ENCODE measurements at places on chromosomes 5 and 9. TPM values are rescaled to one million over a fixed set of nuclear protein-coding genes. Genes with fewer than 3 reads are reported as not detected.

GRCh38 chr5:126615286-126615685, 14.5 kb downstream of the PHAX start:
- no peak overlapping the region for H3K4me3 ChIP-seq
- DNase-seq, result no peak
- no peaks in the 10 kb centered on the region for H3K27me3 ChIP-seq
- H3K27ac ChIP-seq, result no peak overlapping the region
- H3K36me3 ChIP-seq, result peaks cover 21% of the 10 kb centered on the region

Gene PPP3R2
- 0.27 TPM for total RNA-seq

- H3K4me3 ChIP-seq, result no peak overlapping the region
- no peaks in the 10 kb centered on the region for H3K27me3 ChIP-seq
- H3K27ac ChIP-seq, result no peak overlapping the region
- DNase-seq, result no peak
- H3K36me3 ChIP-seq, result no peaks in the 10 kb centered on the region
These were observed 14.7 kb downstream of the FGF18 start for GRCh38 chr5:171433982-171434676.

GRCh38 chr9:137306066-137306849, 4.2 kb upstream of the NRARP start:
- no peaks in the 10 kb centered on the region for H3K36me3 ChIP-seq
- no peak for DNase-seq
- no peak overlapping the region for H3K4me3 ChIP-seq

DNA sequence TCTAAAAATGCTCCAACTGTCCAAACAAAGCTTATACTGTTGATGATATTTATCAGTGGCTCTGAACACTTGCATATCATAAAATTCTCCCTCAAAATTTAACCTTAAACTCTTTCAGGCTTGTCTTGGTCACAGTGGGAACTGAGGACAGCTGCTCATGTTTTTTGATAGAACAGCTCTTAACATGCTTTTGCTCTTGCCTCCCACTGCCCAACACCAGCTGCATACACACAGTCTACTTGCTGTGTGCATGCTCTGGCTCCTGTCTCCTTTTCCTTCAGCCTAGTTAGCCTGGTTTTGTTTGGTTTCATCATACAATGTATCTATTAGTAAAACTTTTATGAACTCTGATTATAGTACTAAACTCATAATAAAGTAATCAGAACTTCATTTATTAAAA, 64.6 kb downstream of the GHR start:
- no peaks in the 10 kb centered on the region for H3K27me3 ChIP-seq
- H3K4me1 ChIP-seq, result no peaks in the 10 kb centered on the region
- H3K36me3 ChIP-seq, result no peaks in the 10 kb centered on the region
- DNase-seq, result no peak
- H3K4me3 ChIP-seq, result no peak overlapping the region

GRCh38 chr5:103260951-103261350, 2.4 kb downstream of the MACIR start:
- H3K36me3 ChIP-seq, result no peaks in the 10 kb centered on the region
- H3K4me1 ChIP-seq, result peaks cover 21% of the 10 kb centered on the region
- no peak overlapping the region for H3K27ac ChIP-seq
- no peaks in the 10 kb centered on the region for H3K27me3 ChIP-seq

- no peak overlapping the region for H3K27ac ChIP-seq
- no peaks in the 10 kb centered on the region for H3K27me3 ChIP-seq
- H3K4me3 ChIP-seq, result no peak overlapping the region
- no peaks in the 10 kb centered on the region for H3K4me1 ChIP-seq
- H3K36me3 ChIP-seq, result no peaks in the 10 kb centered on the region
These were observed 204.8 kb upstream of the HAPLN1 start for GRCh38 chr5:83925321-83925954.

DNA sequence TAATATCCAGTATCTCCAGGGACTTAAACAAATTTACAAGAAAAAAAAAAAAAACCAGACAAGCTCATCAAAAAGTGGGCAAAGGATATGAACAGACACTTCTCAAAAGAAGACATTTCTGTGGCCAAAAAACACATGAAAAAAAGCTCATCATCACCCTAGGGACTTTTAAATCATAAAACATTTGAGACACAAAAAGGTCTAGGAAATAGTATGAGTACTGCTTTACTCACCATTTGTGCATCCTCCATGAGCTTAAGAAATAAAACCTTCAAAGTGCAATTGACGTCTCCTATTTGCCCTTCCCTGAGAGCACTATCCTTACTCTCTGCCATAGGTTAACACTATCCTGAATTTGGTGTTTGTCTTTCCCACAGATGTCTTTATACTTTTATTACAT, 193.7 kb upstream of the NREP start:
- no peak overlapping the region for H3K4me3 ChIP-seq
- no peak for DNase-seq
- H3K27ac ChIP-seq, result no peak overlapping the region

Gene FOXD1
- total RNA-seq, result 0.38 TPM

DNA sequence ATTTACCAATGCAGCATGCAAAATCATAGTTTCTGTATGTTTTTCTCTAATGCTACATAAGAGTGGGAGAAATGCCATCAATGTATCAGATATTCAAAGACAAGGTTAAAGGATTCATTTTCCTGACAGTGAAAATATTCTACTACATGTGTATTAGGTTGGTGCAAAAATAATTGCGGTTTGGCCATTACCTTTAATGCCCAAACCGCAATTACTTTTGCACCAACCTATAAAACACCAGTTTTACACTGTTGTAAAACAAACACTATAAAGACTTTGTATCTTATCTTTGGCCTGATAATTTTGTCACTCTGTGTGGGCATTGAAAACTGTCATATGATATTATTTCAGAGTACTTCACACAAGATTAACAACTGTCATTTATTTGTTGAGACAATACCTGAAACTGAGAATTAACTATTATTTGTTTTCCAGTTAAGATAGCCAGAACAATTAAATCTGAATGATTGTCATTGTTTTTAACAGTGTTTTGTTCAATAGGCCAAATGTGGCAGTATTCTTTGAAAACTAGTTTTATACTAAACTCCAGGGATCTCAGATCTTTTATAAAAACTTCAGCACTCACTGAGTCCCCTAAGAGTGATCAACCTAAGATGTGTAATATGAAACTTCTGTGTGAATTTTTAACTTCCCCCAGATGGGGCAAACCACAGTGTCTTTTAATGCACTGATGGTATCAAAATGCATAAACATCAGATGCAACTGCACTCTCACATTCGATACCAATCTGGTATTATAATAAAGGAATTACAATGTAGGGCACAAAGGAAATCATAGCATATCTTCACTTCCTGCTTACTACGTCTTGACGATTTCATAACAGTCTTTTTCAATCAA, 53.8 kb upstream of the FBN2 start:
- H3K4me1 ChIP-seq, result no peaks in the 10 kb centered on the region
- H3K27ac ChIP-seq, result no peak overlapping the region
- H3K27me3 ChIP-seq, result no peaks in the 10 kb centered on the region
- no peak overlapping the region for H3K4me3 ChIP-seq
- no peak for DNase-seq
- H3K36me3 ChIP-seq, result no peaks in the 10 kb centered on the region

DNA sequence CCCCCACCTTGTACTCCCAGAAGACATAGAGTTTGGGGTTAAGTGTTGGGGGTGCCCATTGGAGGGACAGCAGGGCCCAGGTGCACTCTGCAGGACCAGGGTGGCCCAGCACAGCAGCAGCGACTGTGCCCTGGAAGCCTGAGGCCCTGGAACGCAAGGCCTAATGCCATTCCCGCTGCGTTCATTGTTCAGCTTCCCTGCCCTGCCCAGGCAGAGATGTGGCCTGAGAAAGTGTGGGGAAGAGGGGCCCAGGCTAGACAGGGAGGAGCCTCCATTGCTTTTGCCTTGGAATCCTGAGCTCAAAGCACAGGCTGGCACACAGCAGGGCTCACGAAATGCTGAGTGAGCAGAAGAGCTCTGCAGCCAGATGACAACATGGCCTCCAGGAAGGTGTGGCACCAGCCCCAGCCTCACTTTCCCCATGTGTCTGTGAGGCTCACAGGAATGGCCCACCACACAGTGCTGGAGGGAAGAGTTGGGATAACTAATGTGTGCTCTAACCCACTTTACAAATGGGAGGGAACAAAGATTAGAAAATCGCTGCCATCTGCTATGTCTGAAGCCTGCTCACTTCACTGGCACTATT, 19.4 kb downstream of the S1PR3 start:
- no peak overlapping the region for H3K4me3 ChIP-seq
- H3K36me3 ChIP-seq, result no peaks in the 10 kb centered on the region
- no peaks in the 10 kb centered on the region for H3K4me1 ChIP-seq

DNA sequence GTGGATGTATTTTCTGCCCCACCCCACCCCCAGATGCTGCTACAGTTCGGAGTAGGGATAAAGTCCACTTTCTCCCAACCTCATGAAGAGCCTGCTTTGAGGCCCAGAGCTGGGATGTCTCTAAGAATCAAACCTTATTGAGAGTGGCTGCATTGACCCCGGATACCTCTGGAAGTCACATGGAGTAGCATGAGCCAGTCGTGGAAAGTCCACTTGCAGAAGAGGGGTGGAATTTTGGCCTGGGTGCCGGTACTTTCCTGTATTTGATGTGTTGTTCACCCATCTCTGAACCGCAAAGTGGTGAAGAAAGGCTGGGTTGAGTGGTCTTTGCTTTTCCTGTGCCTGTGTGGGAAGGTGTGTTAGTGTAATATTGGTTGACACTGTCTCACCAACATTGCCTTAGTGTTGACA, 3.7 kb downstream of the OTULIN start:
- H3K27ac ChIP-seq, result no peak overlapping the region
- no peaks in the 10 kb centered on the region for H3K27me3 ChIP-seq
- DNase-seq, result no peak
- no peaks in the 10 kb centered on the region for H3K36me3 ChIP-seq
- H3K4me1 ChIP-seq, result peaks cover 31% of the 10 kb centered on the region

DNA sequence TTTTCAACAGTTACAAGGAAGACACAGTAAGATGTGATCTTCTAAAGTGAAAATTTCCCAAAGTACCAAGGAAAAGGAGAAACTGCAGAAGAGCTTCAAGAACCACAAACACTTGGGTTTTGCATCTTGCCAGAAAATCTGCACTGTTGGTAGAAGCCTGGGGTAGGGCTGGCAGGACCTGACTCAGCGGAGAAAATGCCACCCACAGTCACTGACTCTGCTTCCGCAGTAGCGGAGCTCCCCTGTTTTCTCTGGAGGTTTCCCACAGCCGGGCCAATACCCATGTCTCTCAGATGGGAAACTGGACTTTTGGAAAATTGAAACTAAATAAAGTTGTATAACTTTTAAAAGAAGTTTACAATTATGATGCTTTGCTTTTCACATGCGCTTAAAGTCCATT, 104.2 kb downstream of the MEF2C start:
- H3K36me3 ChIP-seq, result no peaks in the 10 kb centered on the region
- H3K27me3 ChIP-seq, result no peaks in the 10 kb centered on the region
- peak; percentile 19 for DNase-seq
- no peak overlapping the region for H3K4me3 ChIP-seq
- peaks cover 5% of the 10 kb centered on the region for H3K4me1 ChIP-seq
- H3K27ac ChIP-seq, result no peak overlapping the region

DNA sequence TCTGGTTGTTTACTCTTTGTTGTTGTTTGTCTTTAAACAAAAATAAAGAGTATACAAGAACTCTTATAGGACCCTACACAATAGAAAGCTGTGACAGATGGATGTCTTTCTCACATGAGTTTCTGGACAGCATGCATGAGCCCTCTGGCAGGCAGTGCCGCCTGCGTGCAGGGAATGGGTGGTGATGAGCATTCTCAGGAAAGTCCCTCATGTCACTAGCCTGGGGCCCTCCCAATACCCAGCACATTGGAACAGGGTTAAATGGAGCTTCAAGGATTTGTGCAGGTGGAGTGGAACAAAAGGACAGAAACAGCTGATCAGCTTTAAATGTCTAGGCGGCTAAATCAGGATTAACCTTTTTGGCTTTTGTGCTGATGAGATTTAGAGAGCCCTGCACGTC, 181.0 kb upstream of the CD180 start:
- H3K4me3 ChIP-seq, result no peak overlapping the region
- H3K36me3 ChIP-seq, result no peaks in the 10 kb centered on the region
- peaks cover 21% of the 10 kb centered on the region for H3K4me1 ChIP-seq

GRCh38 chr5:176817369-176817840, 7.0 kb downstream of the UNC5A start:
- peaks cover 4% of the 10 kb centered on the region for H3K27me3 ChIP-seq
- H3K4me3 ChIP-seq, result no peak overlapping the region
- peak; percentile 7 for DNase-seq
- no peaks in the 10 kb centered on the region for H3K4me1 ChIP-seq
- H3K36me3 ChIP-seq, result no peaks in the 10 kb centered on the region

GRCh38 chr5:40615586-40616170, 64.0 kb upstream of the PTGER4 start:
- DNase-seq, result no peak
- H3K27ac ChIP-seq, result no peak overlapping the region
- H3K36me3 ChIP-seq, result no peaks in the 10 kb centered on the region
- H3K27me3 ChIP-seq, result no peaks in the 10 kb centered on the region
- no peaks in the 10 kb centered on the region for H3K4me1 ChIP-seq

GRCh38 chr9:109586993-109587392, 88.9 kb upstream of the PTPN3 start:
- no peak overlapping the region for H3K27ac ChIP-seq
- no peak for DNase-seq
- H3K36me3 ChIP-seq, result no peaks in the 10 kb centered on the region
- H3K4me1 ChIP-seq, result no peaks in the 10 kb centered on the region

DNA sequence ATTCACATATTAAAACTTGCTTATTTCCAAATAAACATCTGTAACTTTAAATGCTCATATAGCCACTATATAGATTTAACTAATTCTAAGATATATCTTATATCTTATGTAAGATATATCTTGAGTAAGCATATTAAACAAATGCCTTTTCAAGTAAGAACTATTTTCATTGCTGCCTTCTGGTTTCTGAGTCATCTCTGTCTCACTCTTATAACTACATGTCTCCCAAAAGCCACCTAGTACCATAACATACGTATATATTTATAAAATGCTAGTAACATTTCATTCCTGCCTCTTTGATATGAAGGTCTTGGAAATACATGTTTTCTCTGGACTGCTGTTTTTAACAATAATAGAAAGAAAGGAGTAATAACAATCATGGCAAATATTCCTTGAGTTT, 429.5 kb downstream of the DTWD2 start:
- DNase-seq, result no peak
- H3K27me3 ChIP-seq, result no peaks in the 10 kb centered on the region
- no peaks in the 10 kb centered on the region for H3K4me1 ChIP-seq
- no peaks in the 10 kb centered on the region for H3K36me3 ChIP-seq
- H3K4me3 ChIP-seq, result no peak overlapping the region
- H3K27ac ChIP-seq, result no peak overlapping the region

GRCh38 chr9:34961574-34962490, 3.7 kb downstream of the PHF24 start:
- H3K36me3 ChIP-seq, result no peaks in the 10 kb centered on the region
- no peak overlapping the region for H3K27ac ChIP-seq
- no peak for DNase-seq
- peaks cover 3% of the 10 kb centered on the region for H3K27me3 ChIP-seq
- H3K4me1 ChIP-seq, result peaks cover 9% of the 10 kb centered on the region

Gene INSL4
- total RNA-seq, result not detected

DNA sequence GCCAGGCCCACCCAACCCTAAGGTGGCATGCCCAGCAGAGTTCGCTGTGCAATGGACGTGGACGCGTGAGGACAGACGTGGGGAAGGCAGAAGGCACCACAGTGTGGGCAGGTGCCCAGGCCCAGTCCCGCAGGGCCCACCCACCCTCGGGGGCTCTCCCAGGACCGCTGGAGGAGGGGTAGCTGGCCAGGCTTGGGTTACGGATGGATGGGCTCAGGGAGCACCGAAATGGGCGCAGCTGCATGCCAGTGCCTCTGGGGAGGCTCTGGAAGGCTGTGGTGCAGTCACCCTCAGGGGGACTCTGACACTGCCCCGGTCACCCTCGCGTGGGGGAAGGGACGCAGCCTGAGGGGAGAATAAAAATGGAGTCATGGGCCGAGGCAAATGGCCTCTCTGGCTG, 9.6 kb upstream of the GPSM1 start:
- H3K27ac ChIP-seq, result no peak overlapping the region
- DNase-seq, result no peak
- H3K4me1 ChIP-seq, result no peaks in the 10 kb centered on the region
- no peaks in the 10 kb centered on the region for H3K36me3 ChIP-seq
- no peaks in the 10 kb centered on the region for H3K27me3 ChIP-seq
- no peak overlapping the region for H3K4me3 ChIP-seq

Gene STOM
- total RNA-seq, result 165 TPM
